ENCODE measurements at places on chromosomes 6 and 20.

DNA sequence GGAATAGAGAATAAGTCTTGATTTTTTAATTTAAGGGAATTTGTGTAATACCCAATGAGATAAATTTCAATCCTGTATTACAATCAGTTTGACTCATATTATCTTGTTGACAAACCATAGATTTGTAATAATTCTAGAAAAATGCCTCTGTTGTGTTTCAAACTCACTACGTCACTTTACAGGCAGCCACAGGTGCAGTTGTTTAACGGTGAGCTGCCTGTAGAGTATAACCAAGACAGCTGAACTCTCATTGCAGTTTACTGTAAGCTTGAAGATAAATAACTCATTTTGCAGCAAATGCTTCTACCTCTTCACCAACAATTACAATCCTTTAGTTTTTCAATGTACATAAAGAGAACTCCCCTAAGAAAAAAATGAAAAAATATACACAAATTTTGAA is 114.3 kb downstream of the PRKN start:
- DNase-seq: no peak

DNA sequence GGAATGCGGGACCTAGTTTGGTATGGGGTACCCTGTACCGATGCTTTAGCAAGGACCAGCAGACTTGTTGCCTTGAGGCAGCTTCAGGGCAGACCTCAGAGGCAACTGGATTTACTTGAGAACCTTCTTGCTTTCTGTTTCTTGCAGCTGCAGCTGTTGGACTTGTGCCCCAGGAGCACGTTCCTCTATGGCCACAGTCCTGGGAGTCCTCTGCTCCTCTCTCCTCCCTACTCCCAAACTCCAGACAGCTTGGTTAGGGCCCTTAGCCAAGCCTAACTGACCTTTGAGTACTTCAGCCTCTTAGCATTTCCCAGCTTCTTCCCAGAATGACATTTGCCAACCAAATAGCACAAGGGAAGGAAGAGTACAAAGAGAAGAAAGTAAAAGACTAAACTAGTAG is 34.7 kb downstream of the GHRH start:
- no peak for DNase-seq

- no peak for DNase-seq
Observed at GRCh38 chr20:39813190-39813829, 851.2 kb downstream of the DHX35 start.

DNA sequence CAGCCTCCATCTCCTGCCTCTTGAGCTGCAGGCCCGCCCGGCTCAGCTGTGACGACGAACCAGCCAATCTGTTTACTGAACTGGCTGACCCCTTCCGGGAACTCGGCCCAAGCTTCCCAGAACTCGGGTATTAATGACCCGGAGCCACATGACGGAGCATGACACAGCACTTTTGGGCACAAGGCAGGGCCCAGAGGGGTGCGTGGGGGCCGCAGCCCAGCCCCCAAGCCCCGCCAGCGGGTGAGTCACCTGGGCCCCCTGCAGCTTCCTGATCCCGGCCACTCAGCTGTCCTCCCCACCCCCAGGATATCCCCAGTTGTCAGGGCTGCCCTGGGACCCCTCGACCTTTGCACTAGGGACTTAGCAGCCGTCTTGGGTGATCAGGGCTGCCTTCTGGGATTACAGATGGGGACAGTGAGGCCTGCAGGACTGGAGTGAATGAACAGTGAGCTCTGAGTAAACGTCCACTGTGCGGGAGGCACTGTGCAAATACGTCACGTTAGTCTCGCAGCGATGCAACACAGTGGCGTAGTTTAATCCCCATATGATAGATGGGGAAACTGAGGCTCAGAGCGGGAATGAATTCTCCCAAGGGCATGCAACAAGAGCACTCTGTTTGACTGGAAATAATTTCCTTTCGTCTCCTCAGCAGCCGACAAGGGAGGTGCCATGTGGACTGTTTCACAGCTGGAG is 102.1 kb downstream of the CEBPB start:
- no peak for DNase-seq

DNA sequence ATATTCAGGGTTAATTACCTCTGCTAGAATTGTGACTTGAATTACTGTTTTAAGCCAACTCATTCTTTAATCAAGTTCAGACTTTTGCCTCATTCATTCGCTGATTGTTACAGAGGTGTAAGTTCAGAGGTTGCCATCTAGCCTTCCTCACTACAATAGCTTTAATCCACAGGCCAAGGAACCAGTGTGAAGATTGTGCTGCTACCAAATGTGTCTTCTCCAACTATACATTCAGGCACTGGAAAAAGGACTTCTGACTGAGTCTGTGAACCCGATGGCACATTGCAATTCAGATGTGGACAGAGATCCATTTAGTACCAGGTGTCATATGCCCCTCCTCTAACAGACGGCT is 111.2 kb upstream of the ADGRF1 start:
- no peak for DNase-seq

DNA sequence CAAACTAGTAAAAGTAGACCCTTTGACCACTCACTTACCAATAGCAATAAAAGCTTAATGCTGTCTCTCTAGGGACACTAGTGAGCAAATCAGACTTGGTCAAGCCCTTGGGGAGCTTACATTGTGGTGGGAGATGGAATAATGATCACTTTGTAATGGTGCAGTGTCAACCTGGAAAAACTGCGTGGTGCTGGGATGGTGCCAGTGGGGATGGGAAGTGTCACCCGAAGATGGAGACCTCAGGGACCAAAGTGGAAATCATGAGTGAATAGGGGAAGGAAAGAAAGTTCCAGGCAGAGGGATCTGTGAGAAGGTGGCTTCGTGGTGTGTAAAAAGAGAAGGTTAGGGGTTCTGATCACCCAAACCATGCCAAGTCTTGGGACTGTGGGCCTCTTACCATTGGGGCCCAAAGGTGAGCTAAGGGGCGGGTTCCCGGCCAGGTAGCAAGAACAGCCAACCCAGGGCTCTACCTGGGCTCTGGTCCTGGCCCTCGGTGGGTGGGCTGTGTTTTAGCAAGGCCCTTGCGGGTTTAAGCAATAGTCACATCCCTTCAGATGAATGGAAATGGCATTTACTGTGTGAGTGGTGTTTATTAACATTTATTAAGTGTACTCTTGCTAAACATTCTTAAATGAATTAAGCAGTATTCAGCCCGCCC is 15.5 kb downstream of the DYNLRB1 start:
- no peak for DNase-seq

GRCh38 chr6:41122373-41122772 is 31.8 kb downstream of the TREML1 start:
- no peak for DNase-seq

DNA sequence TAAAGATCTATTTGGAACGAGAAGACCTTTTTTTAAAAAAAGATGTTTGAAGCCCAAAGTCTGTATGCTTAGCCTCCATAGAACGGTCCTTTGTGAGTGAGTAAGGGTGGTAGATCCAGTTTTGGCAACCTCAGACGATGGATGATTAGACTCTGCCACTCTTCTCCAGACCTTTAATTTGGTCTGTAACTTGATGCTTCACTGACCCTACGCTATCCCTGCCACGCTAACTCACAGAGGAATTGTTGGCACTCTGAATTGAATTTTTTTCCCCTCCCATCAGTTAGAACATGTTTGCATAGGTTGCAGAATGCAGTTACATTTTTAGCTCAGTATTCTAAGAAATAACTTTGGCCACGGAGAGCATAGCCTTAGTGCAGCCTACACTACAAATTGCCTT is 15.8 kb upstream of the DEK start:
- DNase-seq: no peak

DNA sequence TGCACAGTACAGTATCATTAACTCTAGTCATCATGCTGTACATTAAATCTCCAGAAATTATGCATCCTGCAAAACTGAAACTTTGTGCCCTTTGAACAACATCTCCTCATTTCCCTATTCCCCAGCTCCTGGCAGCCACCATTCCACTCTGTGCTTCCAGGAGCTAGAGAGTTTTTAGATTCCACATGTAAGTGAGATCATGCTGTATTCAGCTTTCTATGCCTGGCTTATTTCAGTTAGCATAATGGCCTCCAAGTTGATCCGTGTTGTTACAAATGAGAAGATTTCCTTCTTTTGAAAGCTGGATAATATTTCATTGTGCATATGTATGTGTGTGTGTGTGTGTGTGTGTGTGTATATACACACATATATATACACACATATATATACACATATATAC is 86.9 kb upstream of the SLC24A3 start:
- DNase-seq: no peak

- DNase-seq: no peak
Observed at GRCh38 chr20:58665606-58666005, 14.5 kb downstream of the STX16 start.

GRCh38 chr6:162733489-162733888 is 5.7 kb downstream of the PACRG start:
- peak; percentile 41 for DNase-seq

DNA sequence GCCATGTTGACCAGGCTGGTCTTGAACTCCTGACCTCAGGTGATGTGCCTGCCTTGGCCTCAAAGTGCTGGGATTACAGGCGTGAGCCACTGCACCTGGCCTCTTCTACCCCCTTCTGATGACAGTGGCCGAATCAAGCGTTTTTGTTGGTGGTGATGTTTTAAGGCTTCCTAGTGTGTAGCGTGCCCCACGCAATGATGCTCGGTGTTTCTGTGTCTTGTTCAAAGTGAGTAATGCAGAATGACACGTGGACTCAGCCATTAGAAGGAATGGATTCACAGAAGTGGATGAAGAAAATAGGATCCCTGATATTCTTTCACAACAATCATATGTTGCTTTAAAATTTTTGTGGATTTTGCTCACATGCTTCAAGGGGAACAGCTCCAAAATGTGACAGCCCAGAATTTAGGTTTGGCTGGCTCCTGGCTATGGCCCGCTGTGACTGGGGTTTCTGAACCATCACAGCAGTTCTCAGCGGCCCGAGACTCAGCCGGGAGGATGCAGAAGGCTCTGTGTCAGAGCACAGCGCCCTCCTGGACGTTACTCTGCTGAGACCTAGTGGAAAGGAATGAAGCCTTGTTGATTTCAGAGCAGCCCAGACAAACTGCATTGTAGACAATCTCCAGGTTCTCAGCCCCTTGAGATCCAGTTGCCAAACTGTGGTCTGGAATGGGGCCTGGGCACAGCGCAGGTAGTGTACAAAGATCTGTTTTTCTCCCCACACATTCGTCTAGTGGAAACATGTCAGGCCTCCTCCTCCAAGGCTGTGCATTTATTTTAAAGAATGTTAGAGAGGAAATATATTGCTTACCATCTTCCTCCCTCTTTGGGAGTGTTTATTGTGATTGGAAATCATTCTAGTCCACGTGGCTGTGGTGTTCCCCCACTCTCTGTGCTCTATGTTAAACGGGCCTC is 57.6 kb upstream of the TIAM2 start:
- no peak for DNase-seq
